Brain microvascular endothelial cell (primary cell): ENCODE measurements at places on chromosomes 7 and 10.

DNA sequence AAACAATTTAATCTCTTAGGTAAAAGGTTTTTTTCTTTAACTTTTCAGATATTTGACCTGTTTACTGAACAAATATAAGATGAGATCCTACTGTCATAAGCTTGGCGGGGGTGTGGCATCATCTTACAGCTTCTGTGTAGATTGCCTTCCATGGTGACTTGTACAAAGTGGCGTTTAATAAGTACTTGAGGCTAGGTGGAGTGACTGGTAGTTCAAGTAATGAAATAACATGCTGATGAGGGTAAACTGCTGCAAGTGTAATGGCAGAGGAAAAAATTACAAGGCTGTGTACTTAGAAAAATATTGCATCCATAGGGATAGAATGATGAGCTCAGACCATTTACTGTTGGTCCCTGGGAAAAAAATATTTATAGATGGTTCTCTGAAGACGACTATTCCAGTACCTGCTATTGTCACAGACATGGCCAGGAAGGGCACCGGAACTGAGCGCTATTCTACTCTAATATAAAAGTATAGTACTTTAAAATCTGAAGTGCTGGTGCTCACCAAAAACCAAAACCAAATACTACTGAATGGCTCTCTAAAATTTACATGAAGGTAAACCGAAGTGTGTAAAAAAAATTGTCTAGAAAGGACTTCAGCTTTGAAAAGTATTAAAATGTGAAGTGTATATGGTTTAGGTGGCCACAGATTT lies 42.4 kb downstream of the DNAH11 start:
- DNase-seq = no peak

- DNase-seq = no peak
These were observed 291.7 kb downstream of the DPP6 start for GRCh38 chr7:154343778-154344412.

GRCh38 chr10:37269554-37270256 lies 144.3 kb downstream of the ANKRD30A start:
- no peak for DNase-seq

DNA sequence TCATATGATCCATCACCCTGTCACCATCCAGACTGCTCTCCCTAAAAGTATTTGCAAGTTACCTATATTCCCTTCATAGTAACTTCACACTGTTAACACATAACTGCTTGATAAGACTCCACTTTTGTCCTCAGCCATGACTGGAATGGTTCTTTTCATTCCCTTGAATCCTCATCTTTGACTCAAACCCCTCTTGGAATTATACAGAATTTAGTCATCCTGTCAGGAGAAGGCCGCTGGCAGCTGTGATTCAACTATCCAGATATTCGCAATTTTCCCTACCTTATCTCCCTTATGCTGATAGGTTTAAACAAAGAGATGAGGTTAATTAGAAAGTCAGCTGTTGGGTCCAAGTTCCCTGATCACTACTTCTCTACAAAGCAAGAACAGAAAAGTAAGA lies 143.0 kb upstream of the HPS1 start:
- DNase-seq = no peak

DNA sequence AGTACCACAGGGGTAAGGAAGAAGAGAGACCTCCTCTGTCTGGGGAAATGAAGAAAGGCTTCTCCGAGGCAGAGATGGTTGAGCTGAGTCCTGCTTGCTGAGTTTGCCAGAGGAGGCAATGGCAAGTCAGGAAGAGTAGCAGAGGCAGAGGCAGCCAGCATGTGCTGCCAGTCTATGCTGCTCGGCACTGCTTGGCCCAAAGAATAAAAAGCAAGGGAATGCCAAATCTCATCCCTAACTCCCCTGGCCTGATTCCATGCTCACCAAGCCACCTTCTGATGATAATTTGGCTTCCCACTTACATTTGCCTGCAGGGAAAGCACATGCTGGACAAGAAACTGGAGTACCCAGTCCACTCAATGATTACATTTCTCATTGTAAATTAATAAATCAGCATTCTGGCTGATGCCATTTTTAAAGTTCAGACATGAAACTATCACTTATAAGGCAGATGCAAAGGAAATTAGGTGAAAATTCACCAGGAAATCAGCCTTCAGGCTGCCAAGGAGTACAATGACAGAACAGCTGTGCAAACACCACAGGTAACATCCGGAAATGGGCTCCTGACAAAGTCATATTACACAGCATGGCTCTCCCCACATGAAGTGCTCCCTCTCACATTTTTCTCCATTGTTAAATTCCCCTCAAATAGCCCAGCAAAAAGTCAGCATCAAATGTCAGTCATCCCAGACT lies 245.9 kb downstream of the MTERF1 start:
- DNase-seq = no peak

DNA sequence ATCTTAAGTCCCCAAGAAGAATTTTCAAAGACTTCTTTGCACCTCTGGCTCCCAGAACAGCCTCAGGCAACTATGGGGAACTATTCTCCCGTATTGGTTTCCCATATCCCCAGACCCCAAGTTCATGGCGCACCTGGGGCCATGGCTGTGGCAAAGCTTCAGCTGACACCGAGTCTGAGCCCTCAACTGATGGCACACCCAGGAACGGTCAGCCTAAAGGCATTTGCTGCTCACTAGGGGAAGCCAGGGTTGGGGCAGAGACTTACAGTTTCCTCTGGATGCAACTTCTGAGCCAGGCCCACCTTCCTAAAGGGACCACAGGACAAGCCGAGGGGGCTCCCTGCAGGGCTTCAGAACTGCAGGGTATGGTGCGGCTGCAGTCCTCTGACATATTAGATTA lies 13.7 kb upstream of the CPA1 start:
- no peak for DNase-seq

DNA sequence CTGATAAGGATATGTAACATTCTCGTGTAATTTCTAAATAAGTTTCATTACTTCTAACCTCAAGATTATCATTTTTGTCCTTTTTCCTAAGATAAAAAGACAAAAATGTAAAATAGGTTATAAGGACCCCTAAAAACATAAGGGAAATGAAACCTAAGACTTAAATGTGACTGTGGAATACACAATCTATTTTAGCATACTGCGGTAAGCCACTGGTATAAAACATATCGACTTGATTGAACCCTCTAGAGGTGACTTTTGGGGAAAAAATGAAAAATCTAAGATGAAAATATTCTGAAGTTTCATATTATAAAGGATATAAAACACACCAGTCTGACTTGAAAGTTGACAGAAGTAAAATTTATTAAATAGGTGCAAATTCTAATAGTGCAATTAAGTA lies 1.9 kb downstream of the NAMPT start:
- DNase-seq = no peak

- DNase-seq = no peak
These were observed 35.2 kb downstream of the ATXN7L1 start for GRCh38 chr7:105840981-105841749.

DNA sequence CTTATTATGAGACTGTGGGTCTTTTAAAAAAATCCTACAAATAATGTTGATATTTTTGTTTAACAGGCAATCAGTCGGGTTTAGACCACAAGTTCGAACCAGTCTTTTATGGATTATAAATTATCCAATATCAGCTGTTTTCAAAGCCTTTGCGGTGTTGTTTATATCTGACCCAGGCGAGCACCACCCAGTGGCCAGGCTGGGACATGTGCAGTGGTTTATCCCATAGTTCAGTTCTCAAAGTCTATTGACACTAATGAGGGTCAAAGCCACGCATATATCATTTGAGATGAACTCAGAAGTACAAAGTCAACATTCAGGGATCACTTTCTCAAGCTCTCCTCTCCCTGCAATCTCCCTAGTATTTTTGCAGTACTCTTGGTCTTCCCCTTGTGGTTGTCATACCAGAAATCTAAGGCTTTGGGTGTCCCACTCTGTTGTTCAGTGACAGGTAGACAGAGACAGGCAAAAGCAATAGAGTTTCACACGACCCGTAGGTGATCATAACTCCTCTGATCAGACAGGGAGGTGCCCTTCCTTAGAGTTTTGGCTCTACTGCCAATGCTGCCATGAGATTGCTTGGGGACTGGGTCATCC lies 117.4 kb upstream of the POM121L12 start:
- DNase-seq = no peak

DNA sequence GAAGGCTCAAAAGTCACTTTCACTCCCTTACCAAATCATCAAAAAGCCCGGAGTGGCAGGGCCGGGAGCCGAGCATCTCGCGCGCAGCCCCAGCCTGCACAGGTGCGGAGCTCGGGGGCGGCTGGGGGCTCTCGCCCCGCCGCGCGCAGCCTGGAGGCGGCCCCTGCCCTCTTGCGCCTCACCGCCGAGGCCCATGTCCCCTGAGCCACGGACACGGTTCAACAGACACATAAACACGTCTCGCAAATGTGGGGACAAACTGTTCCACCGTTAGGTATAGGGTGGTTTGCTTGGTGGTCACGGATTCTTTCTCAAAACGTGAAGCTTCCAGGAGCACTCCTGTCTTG lies 700 bp downstream of the GSAP start:
- no peak for DNase-seq

- DNase-seq = no peak
These were observed 60.9 kb downstream of the CSGALNACT2 start for GRCh38 chr10:43199088-43199683.
